ENCODE measurements at places on chromosomes 5 and 9.

DNA sequence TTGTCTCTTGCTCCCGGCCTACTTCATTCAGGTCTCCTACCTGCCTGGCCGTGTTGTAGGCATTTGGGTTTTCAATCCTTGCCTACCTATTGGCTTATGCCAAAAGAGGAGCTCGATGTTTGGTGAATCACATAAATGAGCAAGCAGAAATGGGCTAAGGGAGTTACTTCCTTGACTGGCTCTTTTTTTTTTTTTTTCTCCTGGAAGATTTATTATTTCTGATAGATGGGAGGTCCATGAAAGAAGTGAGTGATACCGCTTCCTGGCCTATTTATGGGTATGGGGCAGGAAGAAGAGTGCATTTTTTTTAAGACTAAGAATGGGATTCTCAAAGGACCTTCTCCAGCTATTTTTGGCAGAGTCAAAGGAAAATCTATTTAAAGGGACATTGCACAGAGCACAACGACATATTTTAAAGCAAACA lies 294.1 kb downstream of the ARHGAP26 start:
- no peak for DNase-seq

DNA sequence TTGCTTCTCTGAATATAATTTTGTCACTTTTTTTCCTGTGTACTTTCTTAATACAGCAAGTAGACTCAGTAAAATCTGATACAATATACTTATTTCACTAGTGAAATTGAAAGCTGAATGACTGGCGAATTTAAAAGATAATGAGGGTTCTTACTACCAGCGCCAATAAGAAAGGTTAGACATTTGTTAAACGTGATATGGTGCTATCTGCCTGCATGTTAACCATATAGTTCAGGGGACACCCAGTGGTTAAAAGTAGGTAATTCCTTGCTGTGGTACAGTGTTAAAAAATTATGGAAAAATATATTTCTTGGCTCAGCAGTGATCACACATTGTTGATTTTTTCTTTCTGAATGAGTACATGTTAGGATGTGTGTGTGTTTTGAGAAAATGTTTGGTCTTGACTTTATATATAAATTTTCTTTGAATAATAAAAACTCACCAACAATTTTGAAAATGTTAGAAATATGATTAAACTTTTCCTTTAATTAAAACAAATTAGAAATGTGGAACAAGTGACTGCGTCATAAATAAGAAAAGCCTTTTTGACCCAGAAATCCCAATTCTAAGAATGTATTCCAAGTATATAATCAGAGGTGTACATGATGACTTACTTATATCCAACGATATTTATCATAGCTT lies 25.8 kb downstream of the CAST start:
- DNase-seq = no peak

DNA sequence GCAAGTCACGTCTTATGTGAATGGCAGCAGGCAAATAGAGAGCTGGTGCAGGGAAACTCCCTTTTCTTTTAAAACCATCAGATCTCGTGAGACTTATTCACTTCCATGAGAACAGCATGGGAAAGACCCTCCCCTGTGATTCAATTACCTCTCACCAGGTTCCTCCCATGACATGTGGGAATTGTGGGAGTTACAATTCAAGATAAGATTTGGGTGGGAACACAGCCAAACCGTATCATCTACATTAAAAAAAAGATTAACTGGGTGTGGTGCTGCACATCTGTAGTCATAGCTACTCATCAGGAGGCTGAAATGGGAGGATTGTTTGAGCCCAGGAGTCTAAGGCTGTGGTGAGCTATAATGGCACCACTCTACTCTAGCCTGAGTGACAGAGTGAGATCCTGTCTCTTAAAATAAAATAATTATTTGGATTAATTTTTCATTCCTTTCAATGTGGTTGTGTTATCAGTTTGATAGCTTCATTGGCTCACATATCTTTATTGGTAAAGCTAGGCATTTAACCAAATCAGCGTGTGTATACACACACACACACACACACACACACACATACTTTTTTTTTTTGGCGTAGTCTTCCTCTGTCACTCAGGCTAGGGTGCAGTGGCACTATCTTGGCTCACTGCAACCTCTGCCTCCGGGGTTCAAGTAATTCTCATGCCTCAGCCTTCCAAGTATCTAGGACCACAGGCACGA lies 21.8 kb downstream of the DENND4C start:
- no peak for DNase-seq

DNA sequence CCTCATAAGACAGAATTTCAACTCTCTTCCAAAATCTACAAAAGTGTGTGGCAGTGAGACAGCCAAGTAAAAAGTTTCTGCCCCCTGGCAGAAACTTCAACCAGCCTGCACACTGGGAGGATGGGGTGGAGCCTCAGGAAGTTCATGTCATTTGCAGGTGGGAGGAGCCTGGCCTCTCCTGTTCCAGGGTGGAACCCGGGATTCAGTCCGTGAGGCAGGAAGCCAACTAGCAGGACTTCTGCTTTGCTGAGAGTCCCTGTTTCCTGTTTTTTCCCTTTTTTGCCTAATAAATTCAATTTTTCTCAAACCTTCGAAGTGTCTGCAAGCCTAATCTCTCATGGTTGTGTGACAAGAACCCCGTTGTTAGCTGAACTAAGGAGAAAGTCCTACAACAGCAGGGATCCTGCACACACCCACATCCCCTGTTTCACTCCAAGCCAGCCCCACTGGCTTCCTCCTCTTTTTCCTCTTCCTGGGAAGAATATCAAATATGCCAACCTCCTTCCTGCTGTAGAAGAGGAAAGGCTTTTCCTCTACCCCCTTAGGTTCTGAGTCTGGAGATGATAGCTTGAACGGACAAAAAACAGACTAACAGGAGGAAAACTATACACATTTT lies 69.3 kb downstream of the ALDH7A1 start:
- DNase-seq = no peak

DNA sequence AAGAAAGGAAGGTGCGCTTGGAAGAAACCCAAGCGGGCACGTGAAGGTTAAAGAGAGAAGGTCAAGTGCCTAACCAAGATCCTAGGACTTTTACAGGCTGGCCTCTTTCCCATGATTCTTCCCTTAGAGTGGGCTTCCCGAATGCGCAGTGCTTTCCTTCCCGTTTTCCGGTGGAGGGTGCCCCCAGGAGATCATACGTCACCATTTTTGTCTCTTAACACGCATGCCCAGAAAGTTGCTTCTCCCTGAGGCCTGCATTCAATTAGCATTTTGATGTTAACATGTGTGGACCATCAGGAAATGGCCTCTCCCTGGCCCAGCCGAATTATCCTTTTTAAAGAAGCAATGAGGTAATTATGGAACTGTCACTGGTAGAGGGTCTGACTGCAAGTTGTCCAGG lies 1.9 kb upstream of the RUSC2 start:
- no peak for DNase-seq

GRCh38 chr5:54553659-54554207 lies 36.2 kb downstream of the SNX18 start:
- DNase-seq = no peak

DNA sequence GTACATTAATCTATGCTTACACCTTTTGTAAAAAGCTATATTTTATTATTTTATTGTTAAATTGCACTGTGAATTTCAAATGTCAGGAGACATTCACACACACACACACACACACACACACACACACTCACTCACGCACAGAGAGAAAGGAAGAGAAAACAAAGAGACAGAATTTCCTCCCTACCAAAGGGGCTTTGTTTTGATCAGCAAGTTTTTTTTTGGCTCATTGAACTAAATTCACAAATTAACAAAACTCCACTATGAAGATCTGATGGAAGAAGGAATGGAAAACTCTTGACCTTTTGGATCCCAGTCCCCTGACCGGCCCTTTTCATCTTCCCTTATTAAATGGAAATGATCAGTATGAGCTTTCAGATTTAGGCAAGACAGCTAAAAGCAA lies 161.2 kb downstream of the PDE4D start:
- no peak for DNase-seq

DNA sequence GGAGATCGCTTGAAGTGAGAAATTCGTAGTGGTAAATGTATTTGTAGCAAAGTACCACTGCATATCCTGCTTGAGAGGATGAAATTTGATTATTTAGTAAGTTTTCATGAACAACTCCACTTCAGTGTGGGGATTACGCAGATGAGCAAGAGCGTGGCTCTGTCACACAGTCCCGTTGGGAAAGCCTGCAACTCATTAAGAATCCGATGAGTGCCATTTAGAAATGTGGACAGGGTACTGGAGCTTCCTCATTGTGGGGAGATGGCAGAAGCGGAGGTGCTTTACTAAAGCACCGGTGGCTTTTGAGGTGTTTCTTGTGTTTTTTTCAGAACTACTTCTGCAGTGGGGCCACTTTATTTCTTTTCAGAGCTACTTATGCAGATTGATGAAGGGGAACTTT lies 1.4 kb downstream of the TJP2 start:
- no peak for DNase-seq

DNA sequence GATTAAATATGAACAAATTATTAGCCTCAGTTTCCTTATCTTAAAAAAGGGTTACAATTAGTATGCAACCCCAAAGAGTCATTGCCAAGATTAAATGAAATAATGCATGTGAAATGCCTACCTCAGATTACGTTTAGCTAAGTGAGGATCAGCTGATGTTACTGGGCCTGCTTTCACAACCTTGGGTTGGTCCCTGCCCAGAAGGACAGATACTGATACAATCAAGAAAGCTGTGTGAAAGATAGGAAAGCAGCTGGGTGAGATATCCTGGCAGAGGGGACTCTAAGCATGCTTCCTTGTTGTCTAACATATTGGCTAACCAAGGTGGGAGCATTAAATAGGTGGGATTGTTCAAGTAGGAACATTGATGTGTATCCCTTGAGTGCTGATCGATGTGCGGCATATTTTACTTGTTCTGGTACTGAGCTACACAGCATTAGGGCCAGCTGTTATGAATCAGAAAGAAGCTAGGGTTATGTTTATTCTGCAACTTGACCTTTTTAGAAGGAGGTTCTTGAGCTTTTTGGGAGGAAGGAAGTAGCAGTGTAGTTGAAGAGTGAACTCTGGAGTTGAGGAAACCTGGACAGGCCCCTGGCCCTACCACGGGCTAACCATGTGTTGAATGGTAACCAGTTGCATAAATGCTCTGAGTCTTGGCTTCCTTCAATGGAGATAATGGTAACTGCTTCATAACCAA lies 28.9 kb downstream of the SNX24 start:
- DNase-seq = no peak

DNA sequence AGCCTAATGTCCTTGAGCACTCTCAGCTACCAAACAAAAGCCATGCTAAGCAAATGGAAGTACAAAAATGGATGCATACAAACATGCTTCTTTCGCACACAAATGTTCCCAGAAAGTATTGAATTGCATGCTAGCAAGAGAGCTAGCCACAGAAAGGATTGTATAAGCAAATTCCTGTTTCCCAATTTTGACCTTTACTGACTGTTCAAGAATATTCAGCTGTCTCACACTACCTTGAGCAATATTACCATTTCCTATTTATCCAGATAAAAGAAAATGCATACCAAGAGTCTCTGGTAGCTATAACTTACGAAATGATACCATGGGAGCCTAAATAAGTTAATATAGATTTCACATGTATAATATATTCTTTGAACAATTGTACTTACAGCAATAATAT lies 264.6 kb downstream of the TMEM167A start:
- DNase-seq = no peak

- DNase-seq = no peak
These were observed 271.9 kb downstream of the NSG2 start for GRCh38 chr5:174317256-174317894.

- DNase-seq = no peak
These were observed 38.9 kb upstream of the FGF1 start for GRCh38 chr5:142724821-142725220.

DNA sequence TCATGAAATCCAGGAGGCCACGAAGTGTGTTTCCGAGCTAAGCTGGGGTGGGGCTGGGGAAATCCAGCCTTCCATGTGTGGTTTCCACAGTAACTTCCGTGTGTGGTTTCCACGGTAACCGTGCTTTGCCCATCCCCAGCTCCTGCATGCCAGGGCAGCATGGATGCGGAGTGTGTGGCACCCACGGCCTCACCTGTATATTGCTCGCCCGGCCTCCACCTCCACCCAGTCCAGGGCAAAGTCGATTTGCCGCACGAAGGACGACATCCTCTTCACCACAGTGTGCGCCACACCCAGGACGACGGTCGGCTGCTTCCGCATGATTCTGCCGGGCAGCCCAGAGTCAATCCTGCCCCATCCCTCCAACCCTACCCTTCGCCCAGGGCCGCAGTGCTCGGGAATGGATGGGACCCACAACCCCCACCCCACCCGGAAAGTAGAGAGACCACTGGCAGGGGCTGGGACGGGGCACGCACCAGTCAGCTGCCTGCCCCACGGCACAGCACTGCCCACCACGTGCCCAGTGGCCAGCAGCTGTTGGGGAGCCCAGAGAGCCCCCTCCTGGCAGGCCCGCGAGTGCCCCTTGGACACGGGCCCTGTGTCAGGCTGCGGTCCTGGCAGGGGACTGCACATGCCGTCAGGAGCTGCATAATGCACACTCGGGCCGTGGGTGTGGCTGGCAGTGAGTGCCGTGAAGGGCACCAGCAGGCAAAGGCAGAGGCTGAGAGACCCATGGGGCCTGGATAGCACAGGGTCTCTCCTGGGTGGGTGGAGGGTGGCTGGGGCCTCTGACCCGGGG lies 39.0 kb upstream of the NSMF start:
- DNase-seq = no peak

DNA sequence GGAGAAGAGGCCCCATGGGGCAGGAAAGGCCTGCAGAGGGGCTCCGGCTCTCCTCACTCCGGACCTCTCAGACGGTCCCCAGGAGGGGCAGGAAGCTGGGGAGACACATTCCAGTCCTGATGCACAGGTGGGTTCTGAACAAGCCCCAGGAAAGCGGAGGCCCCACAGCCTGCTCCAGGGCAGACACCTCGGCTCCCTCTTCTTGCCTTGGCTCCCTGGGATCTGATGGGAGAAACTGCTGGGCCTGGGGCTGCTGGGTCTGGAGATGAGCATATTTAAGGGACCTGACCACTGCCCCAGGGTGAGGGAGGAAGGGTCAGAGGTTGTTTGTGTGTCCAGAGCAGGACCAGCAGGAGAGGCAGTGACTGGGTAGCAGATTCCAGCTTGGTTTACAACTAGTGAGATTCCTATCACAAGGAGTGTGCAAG lies 1.2 kb downstream of the CORO2A start:
- DNase-seq = no peak

- DNase-seq = no peak
These were observed 56.9 kb upstream of the PLPP1 start for GRCh38 chr5:55591686-55592085.

DNA sequence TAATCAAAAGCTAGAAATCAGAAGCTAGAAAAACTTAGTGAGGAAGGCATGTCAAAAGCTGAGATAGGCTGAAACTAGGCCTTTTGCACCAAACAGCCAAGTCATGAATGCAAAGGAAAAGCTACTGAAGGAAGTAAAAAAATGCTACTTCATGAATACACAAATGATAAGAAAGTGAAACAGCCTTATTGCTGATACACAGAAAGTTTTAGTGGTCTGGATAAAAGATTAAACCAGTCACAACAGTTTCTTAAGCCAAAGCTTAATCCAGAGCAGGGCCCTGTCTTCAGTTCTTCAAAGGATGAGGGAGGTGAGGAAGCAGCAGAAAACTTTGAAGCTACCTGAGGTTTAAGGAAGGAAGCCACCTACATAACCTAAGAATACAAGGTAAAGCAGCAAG lies 102.5 kb upstream of the SH3GL2 start:
- DNase-seq = no peak

- no peak for DNase-seq
These were observed 149.7 kb downstream of the GCNT1 start for GRCh38 chr9:76608575-76609273.

All from activated T-cell treated with anti-CD3 and anti-CD28 coated beads for 48 hours (primary cell).